ENCODE measurements at places on chromosomes 7 and 10. TPM values are rescaled to one million over a fixed set of nuclear protein-coding genes. Genes with fewer than 3 reads are reported as not detected.

DNA sequence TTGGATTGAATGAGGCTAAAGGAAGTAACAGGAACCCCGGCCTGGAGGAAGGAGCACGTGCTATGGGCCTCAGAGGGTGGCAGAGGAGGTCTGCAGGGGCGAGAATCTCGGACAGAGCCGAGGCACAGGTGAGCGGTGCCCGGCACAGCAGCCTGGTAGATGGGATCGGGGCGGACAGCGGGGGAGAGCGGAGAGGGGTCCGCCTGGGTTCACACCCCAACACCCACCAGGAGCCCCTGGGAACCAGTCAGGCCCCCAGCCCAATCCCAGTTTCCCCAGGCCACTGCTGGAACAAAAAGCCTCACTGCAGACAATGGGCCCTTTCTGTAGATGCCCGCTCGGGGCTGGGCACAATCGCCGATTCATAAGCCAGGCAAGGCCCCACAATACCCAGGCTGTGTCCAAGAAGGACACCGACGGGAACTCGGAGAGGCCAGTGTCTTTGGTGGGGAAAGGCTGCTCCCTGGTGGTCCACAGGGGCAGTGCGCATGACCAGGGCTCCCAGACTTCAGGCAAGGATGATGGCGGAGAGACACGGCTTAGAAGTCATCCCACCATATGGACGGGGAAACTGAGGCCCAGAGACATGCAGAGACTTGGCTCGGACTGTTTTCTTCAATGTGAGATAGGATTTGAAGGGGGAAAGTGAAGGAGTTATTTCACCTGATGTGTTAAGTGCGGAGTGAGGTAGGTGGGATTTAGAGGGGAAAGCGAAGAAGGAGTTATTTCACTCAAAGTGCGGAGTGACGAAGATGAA is 106.9 kb upstream of the GPR26 start:
- peak; percentile 67 for DNase-seq

Gene CPED1
- total RNA-seq, result 6.0 TPM

GRCh38 chr7:41098846-41099245 is 604.0 kb downstream of the INHBA start:
- no peak for DNase-seq

GRCh38 chr7:129739427-129739826 is 127.9 kb downstream of the NRF1 start:
- DNase-seq, result peak; percentile 86

- no peak for DNase-seq
These were observed 14.6 kb downstream of the AGAP3 start for GRCh38 chr7:151100921-151101320.

Gene CNPY1
- 19.4 TPM for total RNA-seq

DNA sequence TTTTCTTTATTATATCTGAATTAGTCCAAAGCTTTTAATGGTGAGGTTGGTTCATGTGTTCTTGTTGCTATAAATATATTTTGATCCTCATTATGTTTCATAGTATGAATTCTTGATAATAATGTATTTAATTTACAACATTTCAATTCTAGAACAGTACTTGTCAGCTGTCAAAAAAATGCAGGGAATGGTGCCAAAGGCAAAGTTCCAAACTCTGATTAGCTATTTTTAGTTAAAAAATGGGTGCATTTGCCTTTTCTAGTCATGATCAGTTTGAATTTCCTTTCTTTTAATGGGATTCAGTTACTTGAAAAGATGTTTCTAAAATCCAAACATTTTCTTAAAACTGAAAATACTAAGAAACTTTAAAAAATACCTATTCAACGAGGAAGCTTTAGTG is 49.6 kb downstream of the ANKIB1 start:
- DNase-seq, result no peak

DNA sequence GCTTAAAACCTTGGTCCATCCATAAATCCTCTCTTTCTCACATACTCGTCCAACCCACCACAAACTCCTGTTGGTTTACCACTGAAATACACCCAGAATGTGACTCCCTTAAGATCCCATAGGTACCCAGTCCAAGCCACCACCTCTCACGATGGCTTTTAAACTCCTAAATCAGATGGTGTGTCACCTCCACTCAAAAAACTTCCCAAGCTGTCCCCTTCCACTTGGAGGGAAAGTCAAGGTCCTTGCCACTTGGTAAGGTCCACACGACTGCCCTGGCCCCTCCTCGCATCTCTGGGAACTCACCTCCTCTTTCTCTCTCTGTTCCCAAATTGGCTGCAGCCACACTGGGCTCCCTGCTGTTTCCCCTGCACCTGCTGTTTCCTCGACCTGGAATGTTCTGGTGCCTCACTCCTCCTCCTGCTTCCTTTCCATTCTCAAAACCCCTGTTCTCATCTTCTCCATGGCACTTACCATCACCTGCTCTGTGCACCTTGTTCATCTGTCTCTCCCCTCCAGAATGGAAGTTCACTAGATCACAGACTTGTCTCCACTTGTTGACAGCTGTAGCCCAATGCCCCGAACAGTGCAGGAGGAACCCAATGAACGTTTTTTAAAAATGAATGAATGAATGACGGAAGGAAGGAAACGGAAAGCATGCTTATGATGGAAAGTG is 23.0 kb downstream of the ZFAND2A start:
- DNase-seq, result no peak

DNA sequence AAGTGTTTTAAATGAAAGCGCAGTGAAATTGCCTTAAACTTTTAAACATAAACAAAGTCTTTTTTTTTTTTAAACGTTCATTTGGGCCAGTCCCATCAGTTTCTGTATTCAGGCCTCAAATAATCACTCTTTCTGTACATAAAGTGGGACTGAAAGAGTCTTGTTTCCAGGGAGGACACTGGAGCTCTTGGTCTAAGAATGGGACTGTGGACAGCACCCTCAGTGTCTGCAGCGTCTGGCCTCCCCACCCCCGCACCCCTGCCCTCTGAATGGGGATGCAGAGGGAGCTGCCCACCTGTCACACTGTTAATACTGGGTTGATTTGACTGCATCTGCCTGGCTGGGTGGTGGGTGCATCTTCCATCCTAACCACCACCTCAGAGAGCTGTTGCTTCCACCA is 5.2 kb downstream of the ZNF365 start:
- no peak for DNase-seq

Gene CYP2E1
- total RNA-seq, result 16.0 TPM

Gene OPALIN
- not detected for total RNA-seq

GRCh38 chr7:108280136-108280535 is 150.0 kb upstream of the LAMB4 start:
- DNase-seq, result no peak

DNA sequence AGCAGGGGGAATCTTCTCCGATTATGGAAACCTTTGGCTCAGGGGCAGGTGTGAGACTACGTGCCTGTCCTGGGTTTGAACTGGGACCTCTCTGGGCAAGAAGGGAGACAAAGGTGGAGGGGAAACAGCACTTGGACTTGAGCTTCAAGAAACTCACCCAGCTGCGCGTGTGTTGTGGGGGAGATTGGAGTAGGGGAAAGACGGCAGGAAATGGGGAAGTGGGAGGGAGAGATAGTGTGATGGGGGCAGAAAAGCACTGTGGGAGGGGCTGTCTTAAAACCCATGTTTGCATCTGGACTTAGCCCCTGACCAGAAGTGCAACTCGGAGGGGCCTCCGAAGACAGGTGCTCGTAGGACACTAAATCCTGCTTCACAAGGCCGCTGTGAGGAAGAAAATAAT is 107.0 kb downstream of the HIP1 start:
- DNase-seq, result no peak

GRCh38 chr7:43487731-43488073 is 95.2 kb upstream of the STK17A start:
- no peak for DNase-seq
